Left renal cortex interstitium (tissue), 4 donors: ENCODE measurements at places on chromosomes 5 and 9.

GRCh38 chr9:117763314-117763713, 59.1 kb downstream of the TLR4 start:
- DNase-seq, result no peak

DNA sequence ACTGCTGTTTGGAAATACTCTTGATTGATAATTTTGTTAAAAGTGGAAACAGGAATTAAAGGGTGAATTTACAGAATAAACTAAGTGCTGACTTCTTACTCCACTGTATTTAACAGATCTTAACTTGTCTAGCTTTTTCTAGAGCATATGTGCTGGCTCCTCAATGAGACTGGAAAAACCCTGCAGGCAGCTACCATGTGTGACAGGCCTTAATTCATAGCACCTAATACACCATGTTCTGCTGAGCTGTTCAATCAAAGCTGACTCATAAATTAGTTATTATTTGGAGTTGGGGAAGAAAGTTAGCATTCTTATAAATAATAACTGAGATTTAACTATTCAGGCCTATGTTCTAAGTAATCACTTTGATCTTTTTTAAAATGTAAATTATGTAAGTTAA, 29.4 kb downstream of the CTNNAL1 start:
- no peak for DNase-seq

- no peak for DNase-seq
Measured at GRCh38 chr9:90000925-90001324, 396.1 kb downstream of the GADD45G start.

DNA sequence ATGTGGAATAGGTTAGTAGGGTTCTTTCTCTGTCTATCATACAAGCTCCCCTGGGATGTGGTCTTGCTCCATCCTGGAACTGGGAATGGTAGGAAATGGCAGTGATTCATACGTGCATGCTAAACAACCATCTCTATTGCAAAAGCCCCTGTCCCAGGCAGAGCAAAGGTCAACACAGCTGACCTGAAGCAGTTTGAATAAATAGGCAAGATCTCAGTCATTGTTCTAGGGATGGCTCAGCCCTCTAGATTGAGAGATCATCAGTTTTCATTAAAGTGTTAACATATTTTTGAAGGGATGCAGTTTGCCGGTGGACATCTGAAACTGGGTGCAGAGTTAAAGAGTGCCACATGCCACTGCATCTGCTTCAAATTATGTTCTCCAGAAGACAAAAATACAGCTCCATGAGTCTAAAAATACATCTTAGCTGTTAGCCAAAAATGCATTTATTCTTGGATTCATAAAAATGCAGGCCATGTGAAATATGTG, 224.1 kb downstream of the ESM1 start:
- DNase-seq, result no peak

DNA sequence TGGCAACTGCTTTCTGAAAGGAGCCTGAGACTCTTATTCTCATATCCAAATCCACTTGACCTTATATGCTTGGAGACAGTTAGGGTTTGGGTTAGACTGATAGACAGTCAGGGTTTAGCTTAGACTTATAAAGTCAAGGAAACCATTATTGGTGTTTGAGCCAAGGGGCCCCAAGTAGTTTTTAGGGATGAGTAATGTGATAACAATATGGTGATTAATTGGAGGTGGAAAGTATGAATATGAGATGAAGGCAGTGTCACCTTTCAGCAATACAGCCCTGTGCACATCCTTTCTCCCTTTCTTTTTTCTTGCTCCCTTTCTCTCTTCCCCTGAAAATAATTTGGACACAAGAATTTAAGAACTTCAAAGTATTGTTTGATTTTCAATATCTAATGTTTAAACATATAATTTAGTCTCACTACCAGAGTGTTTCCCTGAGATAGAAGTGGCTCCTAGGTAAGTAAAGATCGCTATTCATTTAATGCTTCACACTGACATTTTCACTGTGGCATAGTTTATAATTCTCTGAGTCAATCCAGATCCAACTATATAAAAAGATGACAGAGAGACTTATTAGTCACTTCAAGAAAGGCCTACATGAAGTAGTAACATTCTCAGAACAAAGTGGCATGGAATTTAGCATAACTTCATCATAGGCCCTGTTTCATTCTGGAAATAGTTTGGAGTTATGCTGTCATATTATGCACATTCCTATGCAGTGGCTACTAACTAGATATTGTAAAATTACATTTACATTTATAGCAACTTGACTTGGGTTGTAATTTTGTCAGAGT, 200.8 kb downstream of the CHSY3 start:
- no peak for DNase-seq

GRCh38 chr5:44909004-44909403, 100.3 kb downstream of the MRPS30 start:
- no peak for DNase-seq

GRCh38 chr9:131045300-131046092, 36.5 kb downstream of the LAMC3 start:
- no peak for DNase-seq

- no peak for DNase-seq
Measured at GRCh38 chr5:159128070-159128541, 28.4 kb upstream of the EBF1 start.

GRCh38 chr9:19026375-19026774, 6.6 kb downstream of the SAXO1 start:
- no peak for DNase-seq

DNA sequence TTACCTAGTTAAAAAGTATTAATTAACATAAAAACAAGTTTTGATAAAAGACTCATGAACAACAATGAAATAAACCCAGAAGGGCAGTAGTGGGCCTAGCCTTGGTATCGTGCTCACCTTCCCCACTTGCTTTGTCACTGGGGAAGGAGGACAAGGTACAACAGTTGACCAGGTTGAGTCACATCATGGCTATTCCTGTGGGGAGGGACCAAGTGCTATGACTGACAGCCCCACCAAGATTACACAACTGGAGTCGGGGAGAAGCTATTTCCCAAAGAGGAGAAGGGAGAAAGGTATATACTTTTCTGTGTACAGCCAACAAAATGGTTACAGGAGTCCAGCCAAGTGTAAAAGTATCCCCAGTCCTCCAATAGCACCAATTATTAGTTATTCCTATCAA, 251.3 kb upstream of the RFX3 start:
- DNase-seq, result no peak

DNA sequence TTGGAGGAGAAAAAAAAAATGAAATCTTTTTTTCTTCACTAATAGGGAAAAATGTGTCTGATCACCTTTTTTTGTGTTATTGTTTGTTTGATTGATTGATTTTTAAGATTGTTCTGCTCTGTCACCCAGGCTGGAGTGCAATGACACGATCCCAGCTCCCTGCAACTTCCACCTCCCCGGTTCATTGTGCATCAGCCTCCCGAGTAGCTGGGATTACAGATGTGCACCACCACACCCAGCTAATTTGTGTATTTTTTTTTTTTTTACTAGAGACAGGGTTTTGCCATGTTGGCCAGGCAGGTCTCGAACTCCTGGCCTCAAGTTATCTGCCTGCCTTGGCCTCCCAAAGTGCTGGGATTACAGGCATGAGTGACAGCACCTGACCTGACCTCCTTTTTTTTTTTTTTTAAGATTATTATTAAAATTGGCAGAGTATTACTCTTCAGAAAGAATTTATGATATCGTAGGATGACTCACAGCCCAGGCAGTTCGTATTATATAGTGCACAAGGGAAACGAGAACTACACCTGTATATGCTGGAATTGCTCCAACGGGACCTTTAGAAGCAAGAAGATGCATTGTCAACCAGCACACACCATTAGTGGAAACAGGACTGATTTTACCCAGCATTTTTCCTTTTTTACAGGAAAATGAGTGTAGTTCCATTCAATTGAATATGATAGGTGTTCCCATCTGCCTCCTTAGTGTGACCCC, 27.7 kb downstream of the FUBP3 start:
- no peak for DNase-seq

- no peak for DNase-seq
Measured at GRCh38 chr5:131634238-131634637, 791 bp downstream of the RAPGEF6 start.

DNA sequence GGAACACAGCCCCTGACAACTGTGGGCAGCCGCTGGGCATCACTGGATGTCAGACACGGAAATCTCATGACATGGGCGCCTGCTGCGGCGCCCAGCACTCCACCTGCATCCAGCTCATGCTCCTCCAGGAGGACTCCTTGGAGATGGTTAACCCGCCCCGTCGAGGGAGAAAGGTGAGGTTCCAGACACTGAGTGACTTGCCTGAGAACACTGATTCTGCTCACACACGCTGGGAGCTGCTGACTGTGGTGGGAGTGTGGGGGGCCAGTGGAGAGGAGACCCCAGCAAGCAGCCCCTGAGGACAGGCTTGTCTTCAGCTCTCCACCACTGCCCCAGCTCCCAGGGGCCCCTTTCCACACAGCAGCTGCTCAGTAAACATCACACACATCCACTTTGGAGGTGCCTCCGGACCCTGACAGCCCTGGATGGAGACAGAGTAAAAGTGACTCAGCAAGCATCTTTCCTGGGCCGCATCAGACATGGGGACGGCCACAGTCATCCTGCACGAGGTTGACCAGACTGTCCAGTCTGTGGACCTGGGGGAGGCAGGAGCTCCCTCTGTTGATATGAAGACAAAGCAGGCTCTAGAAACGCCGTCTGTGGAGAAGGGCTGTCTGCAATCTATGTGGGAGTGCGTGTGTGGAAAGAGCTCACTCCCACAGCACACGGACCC, 283.7 kb upstream of the IRX4 start:
- no peak for DNase-seq

GRCh38 chr5:14720236-14720923, 55.9 kb downstream of the OTULIN start:
- DNase-seq, result no peak

- no peak for DNase-seq
Measured at GRCh38 chr5:169545762-169546161, 37.8 kb upstream of the SPDL1 start.

DNA sequence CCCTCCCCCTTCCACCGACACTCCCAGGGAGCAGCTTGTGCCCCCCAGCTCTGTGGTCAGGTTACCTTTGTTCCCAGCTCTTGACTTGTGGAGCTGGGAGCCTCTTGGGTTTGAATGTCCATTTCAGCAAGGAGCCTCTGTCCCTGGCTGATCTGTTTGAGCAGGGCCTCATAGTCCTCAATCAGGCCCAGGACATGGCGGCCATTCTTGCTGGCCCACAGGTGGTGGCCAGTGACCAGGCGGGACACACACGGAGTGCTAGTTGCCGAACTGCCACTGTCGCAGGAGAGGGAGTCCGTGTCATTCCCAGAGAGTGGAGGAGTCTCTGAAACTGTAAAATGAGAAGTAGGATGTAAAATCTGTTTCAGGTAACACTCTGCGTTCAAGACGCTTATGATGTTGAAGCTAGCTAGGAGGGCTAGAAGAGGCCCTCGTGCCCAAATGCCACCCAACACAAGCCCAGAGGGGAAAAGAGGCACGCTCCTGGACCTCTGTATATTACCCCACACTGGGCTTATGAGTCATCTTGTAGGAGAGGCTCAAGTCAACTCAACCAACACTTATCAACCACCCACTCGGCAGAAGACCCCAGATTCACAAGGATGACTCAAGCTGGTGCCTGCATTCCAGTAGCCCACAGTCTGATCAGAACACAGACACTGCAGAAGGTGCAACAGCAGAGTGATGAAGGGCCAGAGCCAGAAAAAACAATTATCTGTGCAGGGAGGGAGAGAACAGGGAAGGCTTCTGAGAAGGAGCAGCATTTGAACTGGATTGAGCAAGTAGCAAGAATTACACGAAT, 177.0 kb downstream of the CDK5RAP2 start:
- no peak for DNase-seq

GRCh38 chr5:145483212-145483611, 351.9 kb downstream of the PRELID2 start:
- no peak for DNase-seq

DNA sequence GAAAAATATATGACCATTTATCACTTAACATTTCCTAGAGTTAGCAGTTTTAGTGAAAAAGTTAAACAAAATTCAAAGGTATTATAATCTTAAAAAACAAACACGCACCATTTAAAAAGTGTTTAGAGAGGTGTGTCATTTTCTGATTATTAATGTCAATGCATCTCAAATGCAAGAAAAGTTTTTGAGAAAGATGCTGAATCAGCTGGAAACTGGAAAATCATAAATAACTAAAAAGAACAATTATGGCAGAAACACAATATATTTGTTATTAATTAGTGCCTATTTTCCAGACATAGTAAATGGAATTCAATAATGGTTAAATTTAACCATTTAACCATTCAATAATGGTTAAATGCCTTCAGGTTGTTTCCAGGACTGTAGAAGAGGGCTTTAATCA, 64.9 kb downstream of the RICTOR start:
- DNase-seq, result no peak

DNA sequence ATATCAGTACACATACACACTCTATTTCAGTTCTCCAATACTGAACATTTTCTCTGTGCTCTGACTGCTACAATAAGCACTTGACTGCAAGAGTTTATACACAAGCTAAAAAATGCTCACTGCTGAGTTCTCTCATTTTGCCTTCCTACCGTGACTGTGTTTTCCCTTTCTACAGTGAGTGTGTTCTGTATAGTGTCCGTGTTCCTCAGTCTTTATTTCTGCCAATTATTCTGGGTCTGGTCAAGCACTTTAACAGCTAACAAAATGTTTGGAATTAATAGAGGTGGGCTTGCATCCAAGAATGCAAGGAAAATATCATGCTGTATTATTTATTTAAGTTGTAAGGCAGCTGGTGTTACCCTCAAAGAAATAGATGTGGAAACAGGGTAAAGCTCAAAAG, 217.0 kb upstream of the NREP start:
- no peak for DNase-seq

DNA sequence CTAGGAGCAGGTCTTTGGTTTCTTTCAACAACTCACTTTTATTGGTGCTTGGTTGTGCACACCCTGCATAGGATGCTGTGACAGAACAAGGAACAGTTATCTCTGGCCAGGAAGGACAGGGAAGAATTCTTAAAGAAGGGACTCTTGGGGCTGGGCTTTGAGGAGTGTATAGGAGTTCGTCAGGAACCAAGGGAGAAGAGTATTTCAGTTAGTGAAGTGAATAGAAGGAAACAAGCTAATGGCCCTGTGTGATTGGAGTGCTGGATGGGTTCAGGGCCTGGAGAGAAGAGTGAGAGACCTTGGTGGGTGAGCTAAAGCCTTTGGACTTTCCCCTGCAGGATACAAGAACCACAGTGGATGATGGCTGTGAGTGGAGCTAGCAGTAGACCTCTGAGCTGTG, 32.2 kb downstream of the DAB2IP start:
- no peak for DNase-seq

GRCh38 chr5:157219491-157220271, 39.0 kb downstream of the ITK start:
- DNase-seq, result no peak

DNA sequence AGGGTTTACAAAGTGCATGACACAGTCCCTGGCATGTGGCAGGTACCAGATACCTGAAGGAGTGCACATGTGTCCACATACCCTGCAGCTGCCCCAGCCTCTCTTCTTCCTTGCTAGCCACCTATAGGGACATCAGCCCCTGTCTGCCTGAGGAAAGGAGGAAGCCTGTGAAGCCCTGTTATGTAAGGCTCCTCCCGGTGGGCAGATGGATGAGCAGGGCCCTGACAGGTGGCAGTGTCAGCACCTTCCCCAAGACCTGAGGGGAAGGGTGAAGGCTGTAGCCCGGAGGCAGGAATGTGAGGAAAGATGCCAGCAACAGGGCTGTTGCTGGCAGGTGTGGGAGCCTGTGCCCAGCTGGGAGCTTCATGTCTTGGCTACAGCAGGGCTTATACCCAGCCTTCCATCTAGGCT, 21.7 kb downstream of the TCF7 start:
- DNase-seq, result no peak

- DNase-seq, result no peak
Measured at GRCh38 chr9:18888290-18888689, 144.7 kb downstream of the SAXO1 start.
